Left ventricle myocardium inferior (tissue), 1 donor: ENCODE measurements at places on chromosomes 3 and 15. TPM values are rescaled to one million over a fixed set of nuclear protein-coding genes. Genes with fewer than 3 reads are reported as not detected.

Gene GOLGA8J
- 0.41 TPM for total RNA-seq

DNA sequence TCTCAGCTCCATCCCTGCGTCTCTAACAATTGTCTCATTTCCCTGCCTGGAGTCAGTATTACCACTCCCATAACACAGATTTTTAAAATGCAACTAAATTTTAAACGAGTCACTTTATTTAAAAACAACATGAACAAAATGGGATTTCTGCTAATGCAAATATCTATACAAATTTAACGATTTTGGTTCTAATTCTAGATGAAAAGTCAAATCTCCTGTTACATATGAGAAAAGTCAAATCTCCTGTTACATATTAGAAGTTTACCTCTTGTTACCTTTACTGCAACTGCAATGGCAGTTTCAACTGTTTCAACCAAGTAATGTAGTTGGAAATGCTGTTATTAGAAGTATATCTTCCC, 578 bp upstream of the RPL39L start:
- peak overlapping the region; percentile 69 for H3K4me3 ChIP-seq
- no peaks in the 10 kb centered on the region for H3K27me3 ChIP-seq
- DNase-seq: no peak
- H3K27ac ChIP-seq: peak overlapping the region; percentile 68

- H3K4me1 ChIP-seq: no peaks in the 10 kb centered on the region
- no peak overlapping the region for H3K27ac ChIP-seq
- H3K27me3 ChIP-seq: no peaks in the 10 kb centered on the region
Observed at GRCh38 chr3:2623436-2623835, 486.7 kb downstream of the IL5RA start.

Gene RGMA
- total RNA-seq: 16.9 TPM

Gene SCAANT1
- not detected for total RNA-seq

GRCh38 chr15:85545185-85545584, 164.8 kb downstream of the AKAP13 start:
- DNase-seq: no peak
- H3K4me3 ChIP-seq: peak overlapping the region; percentile 38
- H3K4me1 ChIP-seq: peaks cover 96% of the 10 kb centered on the region
- peak overlapping the region; percentile 61 for H3K27ac ChIP-seq
- H3K27me3 ChIP-seq: no peaks in the 10 kb centered on the region

DNA sequence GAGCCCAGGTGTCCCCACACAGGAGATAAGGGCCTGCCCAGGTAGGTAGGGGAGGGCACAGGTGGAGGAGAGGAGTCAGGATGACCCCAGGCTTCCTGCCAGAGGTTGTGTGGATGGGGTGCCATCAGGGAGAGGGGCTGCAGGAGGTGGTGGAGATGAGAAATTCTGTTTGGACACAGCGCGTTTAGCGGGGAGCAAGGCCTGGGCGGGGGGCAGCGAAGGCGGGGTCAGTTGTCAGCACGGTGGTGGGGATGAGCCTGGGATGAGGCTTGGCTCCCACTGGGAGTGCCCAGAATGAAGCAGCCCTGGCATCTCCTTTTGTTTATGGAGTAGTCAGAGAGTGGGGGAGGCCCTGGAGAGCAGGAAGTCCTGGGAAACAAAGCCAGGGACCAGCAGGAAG, 14.6 kb downstream of the RNF123 start:
- H3K4me3 ChIP-seq: no peak overlapping the region
- H3K36me3 ChIP-seq: peaks cover 65% of the 10 kb centered on the region
- H3K4me1 ChIP-seq: peaks cover 21% of the 10 kb centered on the region
- DNase-seq: no peak
- no peak overlapping the region for H3K27ac ChIP-seq
- no peaks in the 10 kb centered on the region for H3K27me3 ChIP-seq

- no peaks in the 10 kb centered on the region for H3K27me3 ChIP-seq
- no peak for DNase-seq
- no peaks in the 10 kb centered on the region for H3K4me1 ChIP-seq
- H3K4me3 ChIP-seq: no peak overlapping the region
- H3K27ac ChIP-seq: no peak overlapping the region
Observed at GRCh38 chr3:183370391-183370790, 58.0 kb downstream of the MCF2L2 start.

GRCh38 chr15:65189102-65189740, 4.1 kb upstream of the CLPX start:
- no peak overlapping the region for H3K27ac ChIP-seq
- H3K4me1 ChIP-seq: peaks cover 14% of the 10 kb centered on the region
- no peak overlapping the region for H3K4me3 ChIP-seq
- no peak for DNase-seq
- no peaks in the 10 kb centered on the region for H3K27me3 ChIP-seq

DNA sequence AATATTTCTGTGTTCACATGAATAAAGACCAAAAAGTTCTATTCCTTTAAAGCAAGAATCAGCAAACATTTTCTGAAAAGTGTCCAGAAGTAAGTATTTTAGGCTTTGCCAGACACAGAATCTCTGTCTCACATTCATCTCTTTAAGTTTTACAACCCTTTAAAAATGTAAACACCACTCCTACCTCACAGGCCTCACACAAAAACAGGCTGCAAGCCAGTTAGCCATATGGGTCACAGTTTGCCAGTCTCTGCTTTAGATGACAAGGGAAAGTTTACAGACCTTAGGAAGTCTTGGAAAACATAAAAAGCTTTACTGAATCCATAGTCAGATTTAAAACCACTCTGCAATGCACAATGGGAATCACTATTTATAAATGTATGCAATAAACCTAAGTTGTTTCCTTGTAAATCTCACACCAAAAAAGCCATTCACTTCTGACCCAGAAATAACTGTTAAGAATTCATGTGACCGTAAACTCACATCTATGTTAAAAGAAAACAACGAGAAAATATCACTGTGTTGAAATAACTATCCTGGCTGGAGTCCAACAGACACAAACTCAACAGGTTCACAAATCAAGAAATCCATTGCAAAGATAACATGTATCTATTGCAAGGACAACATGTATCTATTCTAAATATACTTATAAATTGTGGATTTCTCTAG, 308.2 kb downstream of the ULK4 start:
- no peak overlapping the region for H3K4me3 ChIP-seq
- H3K4me1 ChIP-seq: no peaks in the 10 kb centered on the region
- H3K27ac ChIP-seq: no peak overlapping the region
- no peaks in the 10 kb centered on the region for H3K36me3 ChIP-seq

Gene IQSEC1
- 78.6 TPM for total RNA-seq

Gene TICRR
- total RNA-seq: 0.08 TPM

GRCh38 chr3:172449466-172450149, 1.4 kb upstream of the GHSR start:
- H3K27ac ChIP-seq: no peak overlapping the region
- H3K27me3 ChIP-seq: peaks cover 98% of the 10 kb centered on the region
- H3K4me1 ChIP-seq: peaks cover 23% of the 10 kb centered on the region
- H3K36me3 ChIP-seq: no peaks in the 10 kb centered on the region
- DNase-seq: no peak
- H3K4me3 ChIP-seq: no peak overlapping the region

GRCh38 chr15:42741710-42742109, 4.8 kb upstream of the CDAN1 start:
- peaks cover 15% of the 10 kb centered on the region for H3K36me3 ChIP-seq
- DNase-seq: no peak
- H3K4me3 ChIP-seq: no peak overlapping the region
- no peak overlapping the region for H3K27ac ChIP-seq
- no peaks in the 10 kb centered on the region for H3K27me3 ChIP-seq

GRCh38 chr3:39961230-39961629, 151.8 kb downstream of the MYRIP start:
- peaks cover 48% of the 10 kb centered on the region for H3K4me1 ChIP-seq
- H3K27me3 ChIP-seq: no peaks in the 10 kb centered on the region
- no peak overlapping the region for H3K4me3 ChIP-seq
- H3K27ac ChIP-seq: peak overlapping the region; percentile 83

Gene AMOTL2
- total RNA-seq: 44.4 TPM

Gene DET1
- 5.5 TPM for total RNA-seq

DNA sequence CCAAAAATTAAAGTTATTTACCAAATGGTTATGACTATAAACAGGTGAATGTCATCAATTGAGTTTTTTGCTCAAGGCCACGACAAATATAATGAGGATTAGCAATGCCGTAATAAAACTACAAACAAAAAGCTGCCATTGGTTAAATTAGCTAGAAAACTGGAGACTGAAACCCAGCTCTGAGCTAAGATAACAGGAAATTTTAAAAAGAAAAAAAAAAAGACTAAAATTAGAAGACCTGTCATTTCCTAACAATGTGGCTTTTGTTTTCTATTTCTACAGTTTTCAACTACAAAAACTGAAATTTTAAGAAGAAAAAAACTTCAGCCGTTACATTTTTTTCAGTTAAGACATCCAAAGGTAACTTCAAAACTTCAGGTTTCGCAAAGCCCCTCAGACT, 9.7 kb downstream of the SLC12A6 start:
- H3K4me3 ChIP-seq: no peak overlapping the region
- peak overlapping the region; percentile 37 for H3K27ac ChIP-seq
- DNase-seq: no peak
- peaks cover 5% of the 10 kb centered on the region for H3K36me3 ChIP-seq

- peaks cover 6% of the 10 kb centered on the region for H3K4me1 ChIP-seq
- H3K27me3 ChIP-seq: no peaks in the 10 kb centered on the region
- H3K36me3 ChIP-seq: peaks cover 4% of the 10 kb centered on the region
- no peak overlapping the region for H3K4me3 ChIP-seq
- DNase-seq: no peak
- H3K27ac ChIP-seq: no peak overlapping the region
Observed at GRCh38 chr3:4629095-4630007, 136.2 kb downstream of the ITPR1 start.

Gene SPINT1
- 0.55 TPM for total RNA-seq

Gene GCNT3
- total RNA-seq: 0.14 TPM

DNA sequence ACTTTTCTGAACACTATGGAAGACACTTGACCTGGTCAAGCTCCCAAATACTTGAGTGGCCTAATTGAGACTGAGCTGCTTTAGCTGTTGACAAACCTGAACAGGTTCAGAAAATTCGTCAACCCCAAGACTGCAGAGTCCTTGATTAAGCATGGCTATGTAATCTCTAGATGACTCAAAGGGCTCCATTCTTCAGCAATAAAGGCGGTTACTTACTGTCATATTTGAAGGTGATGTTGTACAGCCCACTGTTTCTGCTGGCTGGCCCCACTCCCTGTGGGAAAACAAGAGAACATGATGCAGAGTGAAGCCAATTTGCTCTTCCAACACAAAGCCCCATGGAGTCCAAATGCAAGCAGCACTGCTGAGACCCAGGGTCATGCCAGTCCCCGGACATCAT, 45.1 kb downstream of the IL17RD start:
- no peak overlapping the region for H3K27ac ChIP-seq
- H3K36me3 ChIP-seq: no peaks in the 10 kb centered on the region
- no peaks in the 10 kb centered on the region for H3K27me3 ChIP-seq
- no peak for DNase-seq
- H3K4me3 ChIP-seq: no peak overlapping the region
- H3K4me1 ChIP-seq: peaks cover 15% of the 10 kb centered on the region

Gene ITPKA
- 1.9 TPM for total RNA-seq

GRCh38 chr3:112651071-112651470, 10.1 kb upstream of the CCDC80 start:
- no peaks in the 10 kb centered on the region for H3K36me3 ChIP-seq
- no peak for DNase-seq
- H3K4me1 ChIP-seq: peaks cover 14% of the 10 kb centered on the region
- peaks cover 7% of the 10 kb centered on the region for H3K27me3 ChIP-seq

Gene WDR93
- not detected for total RNA-seq

Gene ZNF654
- total RNA-seq: 9.9 TPM

DNA sequence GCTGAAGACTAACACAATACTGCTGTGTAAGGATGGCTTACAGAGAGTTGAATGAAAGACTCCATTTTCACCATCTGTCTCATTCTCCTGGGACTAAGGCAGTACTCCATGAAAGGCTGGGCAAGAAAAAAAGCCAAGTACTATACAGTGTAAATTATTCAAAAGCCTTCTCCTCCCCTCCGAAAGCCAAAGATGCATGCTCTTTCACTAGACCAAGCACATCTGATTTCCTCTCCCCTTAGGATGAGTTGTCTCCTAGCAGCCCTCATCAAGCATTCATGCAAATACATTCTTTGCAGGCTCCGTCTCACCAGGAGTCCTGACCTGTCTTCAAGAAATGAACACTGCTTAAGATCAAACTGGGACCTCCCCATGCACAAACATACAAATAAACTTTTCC, 133.5 kb upstream of the THBS1 start:
- H3K27me3 ChIP-seq: no peaks in the 10 kb centered on the region
- no peak for DNase-seq
- H3K4me1 ChIP-seq: peaks cover 5% of the 10 kb centered on the region
- no peak overlapping the region for H3K27ac ChIP-seq

GRCh38 chr3:69403454-69403853, 17.6 kb upstream of the FRMD4B start:
- H3K27ac ChIP-seq: no peak overlapping the region
- H3K27me3 ChIP-seq: no peaks in the 10 kb centered on the region
- H3K4me3 ChIP-seq: no peak overlapping the region
- peaks cover 17% of the 10 kb centered on the region for H3K4me1 ChIP-seq
- DNase-seq: no peak
- peaks cover 4% of the 10 kb centered on the region for H3K36me3 ChIP-seq
